Hematopoietic multipotent progenitor cell treated with erythropoietin and hydrocortisone succinate and interleukin-3 and kit ligand, for 17 days (in vitro differentiated cells): ENCODE measurements at places on chromosomes 7 and 10.

DNA sequence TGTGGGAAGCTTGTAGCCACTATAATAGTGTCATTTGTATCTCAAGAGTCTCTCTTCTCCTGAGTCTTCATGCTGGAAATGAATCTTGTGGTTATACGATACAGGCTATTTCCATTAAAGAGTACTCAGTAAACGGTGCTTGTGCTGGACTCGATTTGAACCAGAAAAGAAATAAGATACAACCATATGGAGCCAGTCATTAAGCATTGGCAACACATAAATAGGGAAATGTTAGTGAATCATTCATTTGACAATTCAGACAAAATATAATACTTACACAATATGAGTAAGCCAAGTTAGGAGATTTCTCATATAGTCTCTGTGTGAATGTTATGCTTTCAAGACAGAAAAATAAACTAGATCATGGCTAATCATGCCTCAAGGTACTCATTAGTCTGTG is 356.8 kb downstream of the PLXDC2 start:
- DNase-seq: no peak

DNA sequence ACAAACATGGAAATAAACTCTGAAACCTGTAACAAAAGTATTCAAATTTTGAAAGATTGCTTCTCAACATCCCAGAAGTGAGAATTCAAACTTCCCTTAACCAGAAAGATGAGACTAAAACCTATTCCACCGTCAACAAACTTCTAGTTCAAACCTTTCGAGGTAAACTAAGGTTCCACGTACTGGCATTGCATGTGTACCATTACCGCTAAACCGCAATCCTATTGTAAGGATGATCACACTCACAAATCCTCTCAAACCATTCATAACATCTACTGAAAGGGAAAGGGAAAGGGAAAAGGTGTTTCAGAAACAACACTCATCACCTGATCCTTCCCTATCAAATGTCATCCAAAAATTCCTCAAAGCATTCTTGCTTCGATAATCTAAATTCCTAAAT is 3.1 kb downstream of the SMURF1 start:
- DNase-seq: no peak

GRCh38 chr7:157397731-157398691 is 61.2 kb downstream of the DNAJB6 start:
- peak; percentile 67 for DNase-seq

- DNase-seq: no peak
These were observed 198.9 kb upstream of the CCDC6 start for GRCh38 chr10:60105295-60105695.

DNA sequence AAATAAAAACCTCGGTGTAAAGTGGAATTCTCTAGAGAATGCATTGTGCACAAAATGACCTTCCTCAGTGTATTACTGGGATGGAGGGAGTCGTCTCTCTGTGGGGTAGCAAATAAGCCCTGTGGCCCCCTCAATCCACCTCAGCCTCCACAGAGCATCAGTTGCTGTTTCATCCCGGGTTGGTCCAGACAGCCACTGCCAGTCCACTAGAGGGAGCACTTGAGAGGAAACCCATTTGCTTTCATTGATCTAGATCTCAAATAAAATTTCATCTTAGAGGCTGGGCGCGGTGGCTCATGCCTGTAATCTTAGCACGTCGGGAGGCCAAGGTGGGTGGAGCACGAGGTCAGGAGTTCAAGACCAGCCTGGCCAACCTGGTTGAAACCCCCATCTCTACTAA is 1128.7 kb downstream of the CNTNAP2 start:
- peak; percentile 8 for DNase-seq

- peak; percentile 26 for DNase-seq
These were observed 33.3 kb downstream of the GET4 start for GRCh38 chr7:909358-910329.

GRCh38 chr10:114274616-114275453 is 35.8 kb downstream of the VWA2 start:
- no peak for DNase-seq

- no peak for DNase-seq
These were observed 8.4 kb downstream of the SLC26A5 start for GRCh38 chr7:103437623-103438022.

DNA sequence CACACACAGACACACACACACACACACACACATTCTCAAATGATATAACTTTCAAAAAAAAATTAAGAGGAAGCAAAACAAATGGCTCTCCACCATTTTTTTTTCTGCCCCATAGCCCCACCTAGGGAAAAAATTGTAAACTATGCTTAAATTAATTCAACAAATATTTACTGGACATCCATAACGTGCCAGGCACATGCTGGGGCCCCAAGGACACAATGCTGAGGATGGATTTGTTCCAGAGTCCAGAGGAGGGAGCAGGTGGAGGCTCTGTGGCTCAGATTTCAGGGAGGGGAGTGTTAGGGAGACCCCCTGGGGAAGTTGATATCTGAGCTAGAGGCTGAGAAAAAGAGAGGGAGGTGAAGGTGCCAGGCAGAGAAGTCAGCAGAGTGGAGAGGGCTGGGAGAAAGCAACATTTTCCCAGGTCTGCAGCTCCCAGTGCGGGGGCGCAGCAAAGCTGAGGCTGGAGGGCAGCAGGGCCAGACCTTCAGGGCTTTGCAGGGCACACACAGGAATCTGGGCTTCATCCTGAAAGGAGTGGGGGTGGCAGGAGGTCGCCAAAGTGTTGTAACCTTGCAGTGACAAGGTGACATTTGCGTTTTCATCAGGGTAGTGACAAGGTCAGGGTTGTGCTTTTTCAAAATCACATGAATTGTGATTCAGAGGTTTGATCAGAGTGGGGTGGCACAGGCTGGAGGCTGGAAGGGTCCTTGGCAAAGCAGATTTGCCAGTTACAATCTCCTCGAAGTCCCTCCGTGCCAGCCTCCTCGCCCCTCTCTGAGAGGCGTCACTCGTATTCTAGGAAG is 261.6 kb downstream of the WDR11 start:
- DNase-seq: no peak

- no peak for DNase-seq
These were observed 15.5 kb downstream of the MSRB2 start for GRCh38 chr10:23110722-23111516.

DNA sequence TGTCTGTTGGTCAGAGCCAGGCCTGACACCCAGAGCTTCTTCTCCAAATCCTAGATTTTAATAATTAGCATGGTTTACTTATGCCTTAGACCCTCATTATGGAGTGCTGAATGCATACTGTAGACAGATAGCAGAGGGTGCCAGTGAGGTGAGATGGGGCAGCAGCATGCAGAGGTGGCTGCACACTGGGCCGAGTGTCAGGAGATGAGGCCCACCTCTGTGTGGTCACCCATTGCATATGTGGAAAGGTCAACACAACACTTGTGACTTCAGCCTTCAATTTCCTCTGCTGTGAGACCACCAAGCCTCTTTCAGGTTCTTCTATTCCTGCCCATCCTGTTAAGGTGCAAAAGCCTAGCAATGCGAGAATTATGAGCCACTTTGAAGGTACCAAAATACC is 39.7 kb upstream of the NMT2 start:
- no peak for DNase-seq

- DNase-seq: peak; percentile 15
These were observed 3.9 kb downstream of the SGMS1 start for GRCh38 chr10:50619882-50620281.

- DNase-seq: no peak
These were observed 282.4 kb downstream of the SORCS3 start for GRCh38 chr10:104923501-104923900.

GRCh38 chr10:103934308-103934707 is 16.3 kb upstream of the STN1 start:
- DNase-seq: no peak

GRCh38 chr7:98281757-98282606 is 496 bp downstream of the BRI3 start:
- peak; percentile 63 for DNase-seq

- DNase-seq: peak; percentile 69
These were observed 21.8 kb downstream of the NET1 start for GRCh38 chr10:5434017-5434753.

- DNase-seq: no peak
These were observed 170.5 kb upstream of the NPSR1 start for GRCh38 chr7:34487391-34488115.

DNA sequence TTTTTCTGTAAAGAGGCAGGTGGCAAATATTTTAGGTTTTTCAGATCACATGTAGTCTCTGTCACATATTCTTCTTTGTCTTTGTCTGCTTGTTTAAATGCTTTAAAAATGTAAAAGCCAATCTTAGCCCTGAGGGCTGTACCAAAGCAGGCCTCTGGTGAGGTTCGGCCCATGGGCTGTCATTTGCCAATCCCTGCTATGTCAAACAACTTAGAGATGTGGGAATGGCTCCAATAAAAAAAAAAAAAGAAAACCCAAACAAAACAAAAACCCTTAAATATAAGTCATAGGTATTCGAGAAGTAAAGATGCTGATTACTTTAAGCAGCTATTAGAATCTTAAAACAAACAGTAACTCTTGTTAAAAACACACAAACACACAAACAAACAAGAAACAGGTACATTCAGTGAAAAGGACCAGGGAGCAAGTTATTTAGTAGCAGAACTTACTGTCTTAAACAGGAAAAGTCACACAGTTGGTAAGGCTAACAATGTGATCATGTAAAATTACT is 61.4 kb upstream of the NAMPT start:
- no peak for DNase-seq

- DNase-seq: no peak
These were observed 12.4 kb upstream of the RET start for GRCh38 chr10:43064331-43065075.

GRCh38 chr10:56593120-56593519 is 232.1 kb upstream of the ZWINT start:
- no peak for DNase-seq

- no peak for DNase-seq
These were observed 47.2 kb upstream of the WDR11 start for GRCh38 chr10:120803972-120804371.

GRCh38 chr7:129949292-129950133 is 3.2 kb downstream of the UBE2H start:
- DNase-seq: no peak

- DNase-seq: no peak
These were observed 101.1 kb downstream of the ABCC2 start for GRCh38 chr10:99883523-99883922.

DNA sequence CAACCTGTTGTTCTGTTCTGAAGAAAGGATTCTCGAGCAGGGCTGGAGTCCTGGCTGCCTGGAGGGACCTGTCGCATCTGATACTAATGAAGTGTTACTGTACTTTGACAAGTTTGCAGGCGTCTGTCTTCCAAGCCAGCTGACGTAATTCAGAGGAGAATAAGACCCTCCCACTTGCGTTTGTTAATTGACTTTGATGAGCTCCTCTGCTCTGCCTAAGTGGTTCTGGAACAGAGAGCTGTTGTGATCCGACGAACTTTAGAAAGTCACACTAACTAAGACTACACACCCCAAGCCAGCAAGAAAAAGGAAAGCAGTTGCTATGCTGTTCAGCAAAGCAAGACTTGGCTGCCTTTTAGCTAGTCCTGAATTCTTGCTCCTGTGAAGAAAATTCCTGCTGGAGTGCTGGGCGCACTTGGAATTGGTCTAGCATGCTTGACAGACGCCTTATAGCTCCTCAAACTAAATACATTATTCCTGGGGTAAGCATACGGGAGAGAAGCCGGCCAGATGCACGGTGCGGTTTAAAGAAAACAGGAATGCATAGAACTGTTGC is 200.3 kb downstream of the CACNB2 start:
- DNase-seq: no peak

DNA sequence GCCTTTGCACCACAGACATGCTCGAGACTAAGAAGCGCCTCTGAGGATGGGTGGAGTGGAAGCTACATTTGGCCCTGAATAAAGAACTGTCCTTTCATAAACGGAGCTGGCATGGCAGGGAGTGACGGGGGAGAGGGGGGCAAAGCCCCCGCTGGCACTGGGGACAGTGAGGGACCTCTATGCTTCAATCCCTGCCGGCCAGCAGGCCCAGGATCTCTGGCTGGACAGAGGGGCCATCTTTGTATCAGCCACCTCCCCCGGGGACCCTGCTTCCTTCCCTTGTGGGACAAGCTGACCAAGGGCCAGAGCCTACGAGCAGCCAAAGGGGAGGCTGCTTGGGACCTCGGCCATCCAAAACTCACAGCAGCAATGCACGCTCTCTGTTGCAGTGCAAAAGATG is 28.2 kb upstream of the ECHDC3 start:
- no peak for DNase-seq

GRCh38 chr7:121605317-121605680 is 209.2 kb upstream of the FAM3C start:
- DNase-seq: no peak

GRCh38 chr7:139054101-139054500 is 18.3 kb upstream of the ZC3HAV1L start:
- DNase-seq: no peak

- no peak for DNase-seq
These were observed 65.1 kb upstream of the MPP7 start for GRCh38 chr10:28367929-28368484.

DNA sequence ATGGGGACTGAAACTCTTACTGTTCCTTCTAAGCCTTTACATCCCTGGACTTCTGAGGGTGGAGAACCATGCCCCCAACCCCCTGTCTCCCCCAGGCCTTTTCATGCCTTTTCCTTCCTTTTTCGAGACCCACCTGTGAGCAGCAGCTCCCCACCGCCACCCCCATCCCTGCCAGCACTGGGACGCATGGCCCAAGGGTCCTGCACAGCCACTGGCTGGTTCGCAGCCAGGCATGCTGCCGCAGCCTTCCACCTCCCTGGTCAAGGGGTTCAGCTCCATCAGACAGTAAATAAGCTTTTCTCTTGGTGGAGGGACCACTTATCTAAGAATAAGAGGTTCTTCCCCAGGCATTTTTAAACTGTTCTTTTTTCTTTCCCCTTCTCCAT is 584.4 kb downstream of the GRM8 start:
- no peak for DNase-seq

DNA sequence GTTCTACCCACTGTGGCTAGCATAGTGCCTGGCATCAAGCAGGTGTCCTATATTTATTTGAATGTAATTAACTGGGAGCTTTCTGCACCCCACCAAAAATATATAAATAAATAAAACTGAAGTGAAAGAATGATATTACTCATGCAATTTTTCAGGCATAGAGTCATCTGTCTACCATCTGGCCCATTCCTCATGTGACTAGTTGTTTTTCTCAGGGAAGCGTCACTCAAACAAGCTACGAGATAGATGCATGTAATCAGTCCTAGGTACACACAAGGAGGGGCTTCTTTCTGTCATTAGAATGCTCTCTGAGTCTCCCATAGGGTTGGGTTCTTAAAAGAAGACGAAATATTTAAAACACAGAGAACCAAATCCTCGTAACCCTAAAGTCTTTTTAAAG is 255.5 kb upstream of the KMT2E start:
- DNase-seq: no peak

DNA sequence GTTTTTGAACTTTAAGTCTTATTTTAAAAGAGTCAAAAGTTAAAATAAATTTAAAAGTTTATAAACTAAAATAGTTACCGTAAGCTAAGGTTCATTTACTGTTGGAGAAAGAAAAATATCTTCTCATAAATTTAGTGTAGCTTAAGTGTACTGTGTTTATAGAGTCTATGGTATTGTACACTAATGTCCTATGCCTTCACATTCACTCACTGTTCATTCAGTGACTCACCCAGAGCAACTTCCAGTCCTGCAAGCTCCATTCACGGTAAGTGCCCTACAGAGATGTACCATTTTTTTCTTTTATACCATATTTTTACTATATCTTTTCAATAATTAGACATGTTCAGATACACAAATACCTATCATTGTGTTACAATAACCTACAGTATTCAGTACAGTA is 97.6 kb downstream of the PTN start:
- DNase-seq: no peak
